NCI-H524 (cell line): ENCODE measurements at places on chromosomes 11 and 22.

- no peak for DNase-seq
These were observed 184.9 kb downstream of the SBF2 start for GRCh38 chr11:10108915-10109680.

DNA sequence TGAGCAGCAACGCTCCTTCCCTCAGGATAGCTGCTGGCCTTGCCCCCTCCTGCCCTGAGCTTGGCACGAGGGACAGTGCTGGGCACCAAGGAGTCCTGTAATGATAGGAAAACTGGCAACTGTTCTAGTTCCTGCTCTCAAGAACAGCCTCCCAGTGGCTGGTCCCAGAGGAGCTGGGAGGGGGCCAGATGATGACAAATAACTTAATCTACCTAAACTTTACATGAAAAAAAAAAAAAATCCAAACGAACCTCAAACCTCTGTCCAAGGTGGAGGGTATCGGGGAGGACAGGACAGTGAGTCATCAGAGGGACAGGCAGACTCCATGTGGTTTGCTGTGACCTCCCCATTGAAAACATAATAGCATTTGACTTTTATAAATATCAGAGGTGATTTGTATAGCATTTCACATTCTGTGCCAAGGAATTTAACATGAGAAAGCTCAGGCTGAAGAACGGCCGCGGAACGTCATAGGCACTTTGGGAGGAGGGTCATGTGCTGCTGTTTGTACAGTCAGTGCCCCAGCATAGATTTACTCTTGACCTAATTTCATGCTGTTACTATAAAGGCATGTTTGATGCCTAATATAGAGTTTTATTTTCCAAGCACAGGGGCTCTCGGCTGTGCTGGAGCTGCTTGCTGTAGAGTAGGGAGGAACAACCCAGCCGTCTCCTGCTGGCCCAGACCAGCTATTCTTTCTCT, 98.2 kb upstream of the NNMT start:
- no peak for DNase-seq

GRCh38 chr11:77512092-77512491, 38.2 kb upstream of the PAK1 start:
- no peak for DNase-seq

DNA sequence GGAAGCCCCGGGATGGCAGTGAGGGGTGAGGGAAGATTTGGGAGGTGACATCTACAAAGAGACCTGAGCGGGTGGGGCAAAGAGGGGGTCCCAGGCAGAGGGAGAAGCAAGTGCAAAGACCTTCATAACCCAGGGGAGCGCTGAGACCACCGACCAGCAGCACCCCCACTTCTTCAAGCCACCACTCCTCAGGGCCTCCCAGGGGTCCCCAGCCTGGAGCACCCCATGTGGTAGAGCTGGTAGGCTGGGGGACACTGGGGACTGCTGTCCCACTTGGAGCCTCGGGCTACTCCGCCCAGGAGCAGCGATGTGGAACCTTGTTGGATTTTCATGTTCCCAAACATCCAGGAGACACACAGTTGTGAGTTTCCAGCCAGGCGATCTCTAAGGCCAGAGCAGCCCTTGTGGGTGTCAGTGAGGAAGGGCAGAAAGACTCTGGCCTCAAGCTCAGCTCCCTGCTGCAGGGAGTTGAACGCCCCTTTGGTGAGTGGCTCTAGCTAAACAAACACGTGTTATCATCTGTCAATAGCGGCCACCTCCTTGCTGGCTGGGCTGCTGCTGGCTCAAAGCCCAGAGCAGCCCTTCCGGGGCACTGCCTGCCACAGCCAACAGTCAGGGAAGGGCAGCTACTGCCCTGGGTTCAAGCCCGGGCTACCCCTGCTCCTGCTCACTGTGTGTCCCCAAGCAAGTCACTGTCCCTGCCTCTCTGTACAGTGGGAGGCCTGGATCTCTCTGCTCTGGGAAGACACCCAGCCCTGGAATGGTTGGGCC, 25.7 kb upstream of the CHKA start:
- peak; percentile 3 for DNase-seq

- DNase-seq, result no peak
These were observed 25.0 kb downstream of the ARHGAP1 start for GRCh38 chr11:46675288-46675851.

GRCh38 chr22:43155789-43156188, 4.4 kb downstream of the TSPO start:
- DNase-seq, result peak; percentile 72

- DNase-seq, result no peak
These were observed 19.9 kb upstream of the TMEM184B start for GRCh38 chr22:38292694-38293093.

GRCh38 chr11:563812-564578, 3.2 kb downstream of the RASSF7 start:
- DNase-seq, result no peak

DNA sequence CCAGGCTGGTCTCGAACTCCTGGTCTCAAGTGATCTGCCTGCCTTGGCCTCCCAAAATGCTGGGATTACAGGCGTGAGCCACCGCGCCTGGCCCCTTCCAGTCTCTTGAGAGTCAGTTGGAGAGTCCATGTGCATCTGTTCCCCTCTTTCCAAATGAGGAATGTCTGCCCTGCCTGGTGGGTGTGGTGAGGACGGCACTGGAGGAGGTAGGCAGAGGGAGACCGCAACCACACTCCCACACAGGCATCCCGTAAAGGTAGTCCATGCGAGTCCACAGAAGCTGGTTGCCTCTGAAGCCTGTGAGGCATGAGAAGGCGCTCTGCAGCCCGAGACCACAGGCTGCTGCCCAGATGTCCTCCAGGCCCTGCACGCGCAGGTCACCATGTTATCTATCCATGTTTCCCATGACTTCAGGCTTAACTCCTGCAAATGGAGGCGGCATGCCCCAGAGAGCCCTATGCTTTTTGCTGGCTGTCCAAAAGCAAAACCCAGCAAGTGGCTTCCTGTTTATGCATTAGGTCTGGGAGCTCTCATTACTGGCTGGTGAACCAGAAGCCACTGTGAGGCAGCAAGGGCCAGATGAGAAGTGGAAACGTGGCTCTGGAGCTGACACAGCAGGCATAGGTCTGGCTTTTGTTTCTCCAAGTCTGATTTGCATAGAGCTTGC, 43.4 kb downstream of the GRIK4 start:
- no peak for DNase-seq

- no peak for DNase-seq
These were observed 26.3 kb upstream of the SORL1 start for GRCh38 chr11:121425828-121426227.

GRCh38 chr22:21605887-21606564, 23.8 kb downstream of the YDJC start:
- DNase-seq, result no peak

GRCh38 chr11:117610045-117610444, 187.0 kb downstream of the DSCAML1 start:
- DNase-seq, result no peak

GRCh38 chr11:94845622-94846021, 77.5 kb downstream of the AMOTL1 start:
- DNase-seq, result no peak

- DNase-seq, result no peak
These were observed 705.2 kb downstream of the LRRC4C start for GRCh38 chr11:40754297-40754696.

DNA sequence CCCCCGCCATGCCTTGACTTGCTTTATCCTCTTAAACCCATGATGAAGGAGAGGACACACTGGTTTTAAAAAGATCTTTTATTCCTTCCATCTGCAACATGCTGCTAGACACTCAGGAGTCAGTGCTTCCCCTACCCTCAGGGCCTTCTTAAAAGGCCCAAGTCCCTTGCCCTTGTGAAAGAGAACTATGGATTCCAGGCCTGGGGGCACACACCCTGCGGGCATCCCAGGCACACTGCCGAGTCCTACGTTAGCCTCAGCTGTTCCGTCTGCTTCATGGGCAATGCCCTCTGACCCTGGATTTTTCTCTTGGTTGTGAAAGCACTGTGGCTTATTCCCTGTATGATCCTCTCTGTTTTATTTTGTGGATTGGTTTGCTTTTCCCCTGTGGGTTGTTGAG, 35.1 kb upstream of the RAB1B start:
- no peak for DNase-seq

- no peak for DNase-seq
These were observed 17.8 kb upstream of the BRSK2 start for GRCh38 chr11:1371836-1372465.

- DNase-seq, result no peak
These were observed 26.6 kb upstream of the SEPTIN5 start for GRCh38 chr22:19687561-19688300.

DNA sequence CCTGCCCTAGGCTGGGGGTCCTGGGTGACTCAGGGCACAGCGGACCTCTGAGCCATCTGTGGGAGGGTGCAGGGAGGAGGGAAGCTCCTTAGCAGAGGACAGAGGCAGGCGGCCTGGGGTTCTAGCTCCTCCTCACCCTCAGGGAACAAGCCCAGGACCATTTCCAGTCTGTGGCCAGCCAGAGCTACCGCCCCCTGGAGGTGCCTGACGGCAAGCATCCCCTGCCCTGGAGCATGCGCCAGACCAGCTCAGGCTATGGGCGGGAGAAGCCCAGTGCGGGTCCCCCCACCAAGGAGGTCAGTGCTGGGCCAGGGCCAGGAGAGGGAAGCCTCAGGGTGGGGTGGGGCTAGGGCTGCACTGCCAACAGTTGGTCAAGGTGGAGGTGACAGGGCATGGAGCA, 26.0 kb upstream of the LRRC10B start:
- DNase-seq, result no peak
